ENCODE measurements at places on chromosomes 1 and 21. TPM values are rescaled to one million over a fixed set of nuclear protein-coding genes. Genes with fewer than 3 reads are reported as not detected.

Gene TNNI3K
- total RNA-seq, result 1.6 TPM

Gene AQP10
- total RNA-seq, result 0.20 TPM

Gene ATP6V1G3
- not detected for total RNA-seq

GRCh38 chr1:19457607-19458006 is 27.7 kb downstream of the CAPZB start:
- DNase-seq, result no peak

GRCh38 chr21:24025101-24025500 is 1582.2 kb downstream of the MRPL39 start:
- no peak for DNase-seq

GRCh38 chr1:52343979-52344378 is 22.0 kb downstream of the CC2D1B start:
- no peak for DNase-seq

DNA sequence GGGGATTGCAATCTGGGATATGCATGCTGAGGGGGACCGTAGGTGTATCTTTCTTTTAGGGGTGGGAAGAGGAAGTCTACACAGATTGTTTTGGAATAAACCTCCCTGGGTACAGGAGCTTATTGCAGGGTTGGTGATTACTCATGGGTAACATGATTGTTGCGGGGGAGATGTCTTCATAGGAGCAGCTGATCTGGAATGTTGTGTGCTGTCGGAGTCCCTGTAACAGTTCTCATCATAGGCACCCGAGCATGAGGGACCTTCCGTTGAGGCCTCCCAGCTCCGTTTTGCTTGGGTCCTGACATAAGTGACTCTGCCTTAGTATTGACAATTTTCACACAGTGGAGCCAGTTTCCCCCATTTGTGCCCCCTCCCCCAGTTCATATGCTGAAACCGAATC is 4.2 kb upstream of the PRXL2B start:
- no peak for DNase-seq

GRCh38 chr1:37151789-37152188 is 117.5 kb upstream of the GRIK3 start:
- DNase-seq, result no peak

GRCh38 chr1:205301205-205301821 is 20.2 kb downstream of the NUAK2 start:
- peak; percentile 91 for DNase-seq

DNA sequence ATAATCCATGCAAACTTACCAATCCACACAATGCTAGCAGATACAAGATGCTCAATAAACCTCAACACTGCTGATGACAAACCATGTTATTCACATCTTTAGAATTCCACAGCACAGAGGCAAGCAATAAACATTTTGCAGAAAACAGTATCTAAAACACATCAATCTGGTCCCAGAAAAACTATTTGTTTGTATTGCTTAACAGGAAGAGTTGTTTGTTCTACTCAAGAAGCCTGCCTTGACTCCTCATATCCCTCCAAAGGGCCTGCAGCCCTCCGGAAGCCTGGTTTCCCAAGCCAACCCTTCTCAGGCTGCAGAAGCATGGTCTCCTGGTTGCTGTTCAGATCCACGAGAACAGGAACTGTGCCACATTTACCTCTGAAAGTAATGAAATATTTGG is 139.7 kb downstream of the RERE start:
- no peak for DNase-seq

- no peak for DNase-seq
Observed at GRCh38 chr1:227942716-227943261, 4.9 kb downstream of the WNT9A start.
